BE2C (cell line): ENCODE measurements at places on chromosomes 12 and 14.

- no peak for DNase-seq
These were observed 136.5 kb upstream of the CPSF6 start for GRCh38 chr12:69102856-69103255.

DNA sequence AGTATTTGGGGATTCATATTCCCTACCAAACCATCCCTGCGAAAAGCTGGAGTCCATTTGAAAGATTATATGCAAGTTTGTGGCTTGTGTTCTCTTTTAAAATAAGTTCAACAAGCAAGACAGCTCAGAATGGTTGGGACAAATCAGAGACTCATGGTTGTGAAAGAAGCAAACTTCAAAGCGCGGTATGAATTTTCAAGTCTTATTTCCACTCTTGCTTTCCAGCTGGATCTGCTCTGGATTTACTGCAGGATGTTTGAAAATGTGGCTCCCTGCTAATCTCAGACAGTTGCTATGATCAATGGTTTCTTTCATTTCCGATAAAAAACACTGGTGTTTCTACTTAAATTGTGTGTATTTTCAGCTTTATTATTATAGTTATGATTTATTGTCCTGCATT is 477.5 kb downstream of the RAD51B start:
- no peak for DNase-seq

DNA sequence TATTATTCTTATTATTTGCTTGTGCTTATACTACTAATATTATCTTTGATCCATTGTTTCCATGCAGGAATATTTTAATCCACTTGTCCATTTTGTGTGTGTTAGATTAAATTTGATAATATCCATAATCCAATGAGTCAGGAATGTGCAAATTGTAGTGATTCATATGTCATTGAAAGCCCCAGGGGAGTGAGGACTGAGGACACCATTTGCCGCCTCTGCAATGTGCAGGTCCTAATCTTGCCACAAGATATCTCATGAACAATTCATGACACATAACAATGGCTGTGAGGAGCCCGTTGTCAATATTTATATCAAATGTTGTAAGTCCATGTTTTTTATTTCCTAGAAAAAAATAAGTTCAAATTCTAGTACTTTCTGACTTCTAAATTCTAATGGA is 250.5 kb downstream of the ZFP36L1 start:
- no peak for DNase-seq

DNA sequence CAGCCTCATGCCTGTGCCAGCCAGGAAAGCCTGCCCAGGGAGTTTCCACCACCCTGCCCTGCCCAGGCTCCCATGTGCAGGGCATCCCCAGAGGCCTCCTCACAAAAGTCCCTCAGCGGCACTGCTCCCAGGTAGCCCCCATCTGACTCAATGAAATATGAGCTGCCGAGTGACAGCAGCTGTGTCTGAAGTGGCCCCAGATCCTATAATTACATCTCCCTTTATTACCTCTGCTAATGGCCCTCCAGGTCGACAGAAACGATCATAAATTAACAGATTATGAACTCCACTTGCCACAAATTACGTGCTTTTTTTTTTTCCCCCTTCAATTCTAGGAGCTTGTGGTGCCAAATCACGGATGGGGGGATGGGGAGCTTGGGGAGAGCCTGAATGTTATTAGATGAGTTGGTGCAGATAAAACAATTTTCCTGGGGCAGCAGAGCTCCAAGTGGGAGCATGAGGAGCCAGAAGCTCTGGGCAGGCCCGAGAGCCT is 110.4 kb downstream of the ESRRB start:
- peak; percentile 93 for DNase-seq

DNA sequence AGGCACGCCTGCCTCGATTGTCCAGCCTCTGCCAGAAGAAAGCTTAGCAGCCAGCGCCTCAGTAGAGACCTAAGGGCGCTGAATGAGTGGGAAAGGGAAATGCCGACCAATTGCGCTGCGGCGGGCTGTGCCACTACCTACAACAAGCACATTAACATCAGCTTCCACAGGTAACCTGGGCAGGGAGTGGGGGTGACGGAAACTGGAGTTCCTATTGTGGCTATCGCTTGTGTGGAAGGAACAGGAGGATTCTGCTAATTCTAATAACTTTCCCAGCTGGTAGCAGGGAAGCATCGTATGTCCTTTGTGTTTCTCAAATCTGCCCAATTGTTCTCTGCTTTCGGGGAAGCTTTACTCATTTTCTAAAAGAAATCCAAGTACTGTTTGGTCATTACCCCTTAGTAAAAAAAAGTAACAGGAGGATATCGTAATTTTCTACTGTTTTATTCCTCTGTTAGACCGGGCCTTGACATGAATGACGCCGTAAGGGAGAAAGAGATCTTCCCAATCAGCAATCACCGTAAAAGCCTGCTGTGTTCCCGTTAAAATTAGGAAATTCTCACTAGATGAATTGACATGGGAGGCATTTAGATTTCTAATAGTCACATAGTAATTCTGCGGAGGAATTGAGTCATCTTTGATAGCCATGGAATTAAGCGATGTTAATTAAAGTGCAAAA is 449 bp downstream of the THAP2 start:
- DNase-seq: no peak

GRCh38 chr14:69666112-69666511 is 54.7 kb downstream of the SUSD6 start:
- DNase-seq: no peak

GRCh38 chr12:55671746-55672145 is 35.1 kb downstream of the OR10P1 start:
- no peak for DNase-seq

GRCh38 chr14:101118746-101119591 is 215.4 kb upstream of the RTL1 start:
- no peak for DNase-seq

- DNase-seq: no peak
These were observed 414 bp upstream of the CDK17 start for GRCh38 chr12:96400631-96401075.
